ENCODE measurements at places on chromosomes 3 and 15.

- no peak for DNase-seq
Observed at GRCh38 chr3:85626662-85627061, 667.9 kb downstream of the CADM2 start.

- DNase-seq, result no peak
Observed at GRCh38 chr3:66383998-66384745, 116.7 kb downstream of the LRIG1 start.

DNA sequence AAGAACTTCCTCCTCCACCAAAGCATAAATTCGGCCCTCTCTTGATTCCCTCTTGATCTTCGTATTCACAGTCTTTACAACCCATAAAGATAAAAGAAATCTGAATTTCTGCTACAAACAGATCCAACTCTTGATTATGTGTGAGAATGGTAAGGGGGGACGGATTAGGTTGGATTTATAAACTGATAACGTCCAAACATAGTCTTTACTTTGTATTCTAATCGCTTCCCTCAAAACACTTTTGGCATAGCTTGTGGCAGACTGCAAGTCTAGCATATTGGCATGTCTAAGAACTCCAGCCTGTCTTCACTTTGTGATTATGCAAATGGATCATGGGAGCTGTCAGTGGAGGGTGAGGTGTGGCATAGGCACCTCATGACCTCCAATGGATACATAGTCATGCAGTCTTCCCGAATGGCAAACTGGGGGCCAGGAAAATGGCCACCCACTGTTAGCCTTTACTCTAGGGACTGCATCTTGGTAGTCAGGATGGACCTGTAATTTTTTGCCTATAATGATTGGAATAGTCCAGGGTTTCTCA lies 24.3 kb upstream of the GPR171 start:
- no peak for DNase-seq

GRCh38 chr15:50265620-50266019 lies at the start of gene HDC:
Gene HDC, minus strand, starts transcription at chr15:50265726. Its CDS starts 103 bp downstream, at chr15:50265623.
- no peak for DNase-seq

DNA sequence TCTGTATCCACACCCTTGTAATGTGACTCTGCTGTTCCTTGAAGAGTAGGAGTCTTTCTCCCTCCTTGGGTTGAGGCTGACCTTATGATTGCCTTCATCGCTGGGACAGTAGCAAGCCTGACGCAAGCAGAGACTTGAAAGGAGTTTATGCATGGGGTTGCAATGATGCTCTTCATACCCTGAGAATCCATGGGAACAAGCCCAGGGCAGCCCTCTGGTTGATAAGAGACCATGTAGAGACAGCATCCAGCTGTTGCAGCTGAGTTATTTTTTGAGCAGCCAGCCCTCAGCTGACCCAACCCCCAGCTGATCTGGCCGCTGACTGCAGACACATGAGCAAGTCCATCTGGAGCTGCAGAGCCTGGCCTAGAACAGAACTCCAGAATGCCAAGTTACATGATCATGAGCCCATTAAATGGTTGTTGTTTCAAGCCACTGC lies 60.6 kb upstream of the ARNT2 start:
- DNase-seq, result no peak

DNA sequence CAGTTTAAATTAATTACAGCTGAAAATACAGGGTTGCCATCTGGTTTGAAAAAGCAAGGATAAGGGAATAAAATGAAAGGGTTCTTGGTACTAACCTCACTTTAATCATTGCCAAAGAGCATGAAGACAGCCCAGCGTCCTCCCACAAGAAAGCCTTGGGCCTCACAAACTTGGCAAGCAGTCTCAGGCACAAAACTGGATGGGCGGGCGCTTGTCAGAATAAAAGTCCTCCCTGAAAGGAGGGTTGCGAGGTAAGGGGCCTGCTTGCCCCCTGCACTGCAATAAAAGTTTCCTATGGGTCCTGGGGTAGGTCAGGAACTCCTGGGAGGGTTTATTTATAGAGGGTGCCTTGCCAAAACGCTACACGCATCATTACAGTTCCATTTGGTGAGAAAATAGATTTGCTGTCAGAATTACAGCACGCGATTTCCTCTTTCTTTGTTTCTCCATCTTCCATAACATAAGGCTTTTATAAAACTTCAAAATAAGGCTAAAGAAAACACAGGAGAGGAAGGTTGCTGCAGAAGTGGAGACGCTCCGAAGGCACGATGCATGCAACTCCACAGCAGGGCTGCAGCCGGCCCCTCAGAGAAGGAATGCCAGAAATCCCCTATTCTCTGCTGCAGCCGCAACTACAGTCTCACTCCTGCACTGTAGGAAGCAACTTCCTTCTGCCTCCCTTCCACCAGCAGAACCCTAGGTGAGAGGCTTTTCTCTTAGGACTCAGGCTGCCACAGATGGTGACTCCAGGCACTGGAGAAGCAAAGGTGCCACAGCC lies 61.3 kb downstream of the VGLL4 start:
- DNase-seq, result peak; percentile 73

DNA sequence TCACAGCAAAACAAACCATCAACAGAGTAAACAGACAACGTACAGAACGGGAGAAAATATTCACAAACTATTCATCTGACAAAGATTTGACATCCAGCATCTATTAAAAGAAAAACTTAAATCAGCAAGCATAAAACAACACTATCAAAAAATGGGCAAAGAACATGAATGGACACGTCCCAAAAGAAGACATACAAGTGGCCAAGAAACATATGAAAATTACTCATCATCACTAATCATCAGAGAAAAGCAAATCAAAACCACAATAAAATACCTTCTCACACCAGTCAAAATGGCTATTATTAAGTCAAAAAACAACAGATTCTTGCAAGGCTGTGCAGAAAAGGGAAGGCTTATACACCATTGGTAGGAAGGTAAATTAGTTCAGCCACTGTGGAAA lies 13.7 kb upstream of the SERPINI2 start:
- DNase-seq, result no peak

GRCh38 chr15:69025320-69025719 lies 10.8 kb downstream of the NOX5 start:
- DNase-seq, result no peak

DNA sequence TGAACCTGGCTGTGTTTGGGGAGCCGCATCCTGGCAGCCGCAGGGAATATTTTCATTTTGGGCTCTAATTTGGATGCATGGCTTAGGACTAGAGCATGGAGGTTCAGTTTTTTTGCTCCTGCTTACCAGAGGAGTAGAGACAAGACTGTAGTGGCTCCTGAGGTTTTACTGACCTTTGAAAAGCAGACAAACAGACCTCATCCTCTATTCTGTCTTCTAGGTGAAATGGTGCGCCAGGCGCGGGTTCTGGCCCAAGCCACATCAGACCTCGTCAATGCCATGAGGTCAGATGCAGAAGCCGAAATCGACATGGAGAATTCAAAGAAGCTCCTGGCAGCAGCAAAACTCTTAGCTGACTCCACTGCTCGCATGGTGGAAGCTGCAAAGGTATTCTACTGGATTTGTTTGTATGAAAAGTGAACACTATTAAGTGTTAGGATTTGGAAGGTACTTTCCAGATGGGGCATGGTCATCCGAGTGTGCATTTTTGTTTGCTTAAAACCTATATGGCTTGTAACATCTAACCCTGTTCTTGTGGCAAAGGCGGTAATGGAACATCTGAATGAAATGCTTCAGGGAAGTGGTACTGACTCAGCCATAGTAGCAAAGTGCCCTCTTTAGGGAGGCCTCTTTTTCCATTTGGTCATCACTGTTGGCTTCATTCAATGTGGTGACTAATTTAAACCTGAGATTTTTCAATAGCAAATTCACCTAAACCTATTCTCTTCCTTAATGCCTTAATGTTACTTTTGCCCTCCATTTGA lies 330.7 kb upstream of the TPM1 start:
- no peak for DNase-seq

- peak; percentile 39 for DNase-seq
Observed at GRCh38 chr15:67839499-67839928, 331 bp downstream of the RNU6-1 start.

- no peak for DNase-seq
Observed at GRCh38 chr3:57805674-57806073, 49.6 kb downstream of the SLMAP start.

GRCh38 chr3:18099611-18100010 lies 325.5 kb downstream of the SATB1 start:
- DNase-seq, result no peak

DNA sequence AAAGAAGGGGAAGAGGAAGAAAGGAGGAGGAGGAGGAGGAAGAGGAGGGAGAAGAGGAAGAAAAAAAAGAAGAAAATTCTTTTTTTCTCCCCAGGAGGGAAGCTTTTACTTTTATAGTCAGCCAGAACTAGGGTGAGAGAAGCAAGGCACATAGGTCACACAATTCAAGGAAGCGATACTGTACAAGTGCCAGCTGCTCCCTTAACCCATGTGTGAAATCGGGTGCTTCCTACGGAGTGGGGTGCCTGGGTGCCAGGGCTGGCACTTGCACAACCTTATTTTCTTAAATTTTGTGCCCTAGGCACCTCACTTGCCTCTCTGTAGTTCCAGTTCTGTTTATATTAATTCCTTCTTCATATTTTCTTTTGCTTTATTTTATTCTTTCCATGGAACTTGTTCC lies 150.4 kb downstream of the LIPC start:
- no peak for DNase-seq

GRCh38 chr3:30518181-30518864 lies 88.1 kb upstream of the TGFBR2 start:
- DNase-seq, result peak; percentile 56

DNA sequence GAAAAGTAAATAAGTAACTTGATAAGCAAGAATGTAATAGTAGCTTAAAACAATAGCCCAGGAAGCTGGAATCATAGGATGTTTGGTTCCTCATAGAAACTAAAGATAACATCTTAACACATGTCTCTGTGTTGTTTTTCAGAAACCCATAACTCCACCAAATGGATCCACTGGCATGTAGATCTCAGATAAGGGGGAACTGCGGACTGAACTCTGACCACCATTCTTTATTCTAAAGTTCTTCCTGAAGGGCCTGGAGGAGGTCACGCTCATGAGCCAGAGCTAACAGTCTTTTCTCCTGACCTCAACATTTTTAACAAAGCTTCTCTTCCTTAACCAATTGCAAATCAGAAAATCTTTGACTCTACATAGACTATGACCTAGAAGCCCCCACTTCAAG lies 101.9 kb downstream of the SOX14 start:
- no peak for DNase-seq

DNA sequence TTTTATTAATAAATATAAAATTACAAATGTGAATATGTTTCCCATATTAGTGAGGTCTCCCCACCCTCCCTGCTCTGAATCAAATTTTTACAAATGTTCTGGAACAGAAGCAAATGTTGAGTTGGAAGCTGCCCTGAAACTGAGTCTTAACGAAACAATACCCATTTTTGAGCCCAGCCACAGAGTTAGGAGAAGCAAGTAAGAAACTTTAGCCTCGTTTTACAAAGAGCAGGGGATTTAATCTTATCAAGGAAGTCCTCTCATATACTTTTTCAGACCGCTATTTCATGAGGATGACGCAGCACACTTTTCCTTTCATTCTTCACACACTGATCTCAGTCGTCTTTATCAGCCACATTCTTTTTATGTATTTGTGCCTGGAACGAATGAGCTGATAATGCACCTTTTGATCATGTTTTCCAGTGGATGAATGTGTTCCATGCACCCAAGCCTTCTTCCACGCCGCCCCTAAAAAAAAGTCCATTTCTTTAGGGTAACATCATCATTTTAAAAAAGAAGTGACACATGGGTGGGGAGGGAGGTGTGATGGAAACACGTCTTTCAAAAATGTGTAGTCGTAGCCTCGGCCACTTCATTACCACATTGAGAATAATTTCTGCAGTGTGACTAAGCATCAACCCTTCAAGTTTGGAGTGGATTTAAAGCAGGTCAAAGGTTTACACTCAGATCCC lies 48.1 kb downstream of the SETMAR start:
- no peak for DNase-seq

GRCh38 chr3:142239421-142239820 lies 14.0 kb upstream of the GK5 start:
- no peak for DNase-seq

- no peak for DNase-seq
Observed at GRCh38 chr3:184386047-184386806, 6.4 kb downstream of the CHRD start.

DNA sequence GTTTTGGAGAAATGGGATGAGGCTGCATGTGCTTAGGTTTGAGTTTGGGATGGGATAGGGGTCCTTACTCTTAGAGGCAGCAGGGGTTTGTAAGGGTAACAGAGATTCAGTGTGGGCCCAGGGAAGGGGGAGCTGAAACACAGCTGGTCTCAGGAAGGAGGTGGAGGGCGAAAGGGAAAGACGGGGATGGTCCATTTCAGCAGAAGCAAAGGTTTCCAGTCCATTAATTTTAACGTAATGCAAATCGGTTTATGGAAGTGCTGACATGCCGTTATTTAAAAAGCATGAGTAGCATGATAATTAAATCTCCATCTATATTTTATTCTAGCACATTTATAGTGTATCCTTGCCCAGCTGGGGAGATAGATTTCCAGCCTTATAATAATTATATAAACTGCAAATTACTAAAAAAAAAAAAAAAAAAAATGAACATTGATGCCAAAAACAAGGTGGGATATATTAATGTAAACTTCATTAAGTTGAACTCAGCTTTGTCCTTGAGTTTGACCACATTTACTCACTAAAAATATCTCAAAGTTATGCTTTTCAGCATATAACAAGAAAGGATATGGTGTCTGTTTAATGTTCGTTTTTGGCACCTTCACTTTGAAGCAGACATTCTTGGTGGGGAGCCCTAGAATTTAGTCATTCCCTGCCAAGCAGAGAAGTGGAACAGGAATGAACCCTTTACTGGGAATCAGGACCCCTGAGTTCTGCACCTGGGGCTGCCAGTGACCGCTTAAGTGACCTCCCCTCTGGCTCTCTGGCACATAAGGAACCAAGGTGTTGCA lies 234.7 kb downstream of the THSD4 start:
- no peak for DNase-seq

- DNase-seq, result no peak
Observed at GRCh38 chr15:100245487-100245820, 96.3 kb downstream of the ADAMTS17 start.

DNA sequence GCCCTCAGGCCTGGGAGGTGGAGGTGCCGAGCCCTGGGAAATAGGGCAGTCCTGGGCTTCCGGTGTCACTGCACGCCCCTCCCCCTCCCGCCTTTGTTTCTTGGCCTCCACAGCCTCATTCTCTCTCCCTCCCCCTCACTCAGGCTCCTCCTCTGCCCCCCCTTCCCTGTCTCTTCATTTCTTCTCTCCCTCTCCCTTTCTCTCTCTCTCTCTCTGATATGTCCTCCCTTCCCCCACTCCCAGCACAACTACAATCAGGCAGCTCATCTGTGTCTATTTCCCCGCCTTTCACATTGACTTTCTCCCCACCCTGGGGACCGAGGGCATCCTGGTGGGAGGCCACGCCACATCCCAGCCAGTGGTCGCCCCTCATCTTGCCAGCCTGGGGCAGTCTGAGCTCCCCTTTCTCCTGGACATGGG lies 40.2 kb downstream of the IDH2 start:
- peak; percentile 65 for DNase-seq

DNA sequence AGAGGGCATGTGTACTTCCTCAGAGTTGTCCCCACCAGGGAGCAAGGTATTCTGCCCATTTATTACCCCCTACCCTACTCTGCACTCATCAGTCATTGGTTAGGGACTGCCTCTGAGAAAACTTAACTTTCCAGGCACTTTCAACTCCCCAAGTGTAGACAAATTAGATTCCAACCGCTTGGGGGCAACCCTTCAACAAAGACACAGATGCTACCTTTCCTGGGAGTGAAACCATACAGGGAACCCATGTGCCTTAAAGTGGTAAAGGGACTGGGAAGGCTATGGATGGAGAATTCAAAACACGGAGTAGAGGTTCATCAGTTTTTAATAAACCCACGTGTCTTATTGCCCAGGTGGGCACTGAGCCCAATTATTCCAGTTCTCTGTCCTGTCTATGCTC lies 19.4 kb upstream of the UBE2E2 start:
- DNase-seq, result no peak

GRCh38 chr3:171218069-171218468 lies 191.5 kb upstream of the SLC2A2 start:
- DNase-seq, result no peak
